ENCODE measurements at places on chromosomes 6 and 20.

GRCh38 chr6:44039839-44040350, 87.4 kb downstream of the MRPL14 start:
- DNase-seq = no peak

GRCh38 chr6:142848156-142848555, 96.8 kb downstream of the HIVEP2 start:
- DNase-seq = no peak

DNA sequence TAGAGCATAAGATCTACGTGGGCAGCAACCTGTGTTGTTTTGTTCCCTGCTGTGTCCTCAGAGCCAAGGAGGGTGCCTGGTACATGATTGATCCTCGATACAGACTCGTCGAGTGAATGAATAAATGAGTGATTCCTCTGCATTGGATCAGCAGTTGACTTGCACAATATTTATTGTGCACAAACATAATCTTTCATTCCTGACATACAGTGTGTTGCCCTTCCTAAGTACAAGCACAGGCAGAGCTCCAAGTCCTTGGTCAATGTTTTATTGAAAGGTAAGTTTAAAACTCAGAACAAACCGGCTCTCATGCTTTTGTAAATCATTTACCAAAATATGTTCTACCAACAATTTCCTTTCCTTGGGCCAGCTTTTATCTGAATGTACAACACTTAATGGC, 57.4 kb downstream of the STMND1 start:
- no peak for DNase-seq

DNA sequence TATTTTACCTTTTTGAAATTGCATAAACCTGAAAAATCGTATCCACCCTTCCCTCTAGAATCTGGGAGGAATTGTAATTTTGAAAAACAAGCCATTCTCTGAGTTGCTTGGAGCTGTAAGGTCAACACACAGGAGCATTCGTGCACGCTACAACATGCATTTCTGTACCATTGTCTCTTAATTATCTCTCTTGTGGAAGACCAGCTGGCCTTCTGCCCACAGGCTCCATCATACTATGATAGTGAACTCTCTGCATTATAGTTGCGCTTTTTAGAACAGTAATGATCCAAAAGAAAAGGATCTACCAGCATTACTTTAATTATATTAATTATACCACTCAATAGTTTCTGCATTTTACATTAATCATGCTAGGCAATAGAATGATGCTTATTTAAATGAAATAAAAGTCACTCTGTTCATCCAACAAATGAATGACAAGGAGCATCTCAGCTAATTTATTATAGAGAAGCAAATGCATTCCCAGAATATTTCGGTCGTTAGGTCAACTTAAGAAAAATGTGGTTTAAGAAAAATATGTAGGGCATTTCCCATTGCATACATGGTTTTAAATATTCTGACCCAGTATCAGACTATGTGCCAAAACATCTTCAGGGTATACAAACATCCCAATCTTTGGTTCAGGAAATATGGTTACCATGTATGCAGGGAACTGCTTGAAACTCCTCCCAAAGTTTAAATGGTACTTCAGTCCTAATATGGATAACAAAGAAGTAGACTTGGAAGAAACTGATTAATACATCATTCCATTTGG, 263.5 kb downstream of the TFAP2A start:
- DNase-seq = no peak

DNA sequence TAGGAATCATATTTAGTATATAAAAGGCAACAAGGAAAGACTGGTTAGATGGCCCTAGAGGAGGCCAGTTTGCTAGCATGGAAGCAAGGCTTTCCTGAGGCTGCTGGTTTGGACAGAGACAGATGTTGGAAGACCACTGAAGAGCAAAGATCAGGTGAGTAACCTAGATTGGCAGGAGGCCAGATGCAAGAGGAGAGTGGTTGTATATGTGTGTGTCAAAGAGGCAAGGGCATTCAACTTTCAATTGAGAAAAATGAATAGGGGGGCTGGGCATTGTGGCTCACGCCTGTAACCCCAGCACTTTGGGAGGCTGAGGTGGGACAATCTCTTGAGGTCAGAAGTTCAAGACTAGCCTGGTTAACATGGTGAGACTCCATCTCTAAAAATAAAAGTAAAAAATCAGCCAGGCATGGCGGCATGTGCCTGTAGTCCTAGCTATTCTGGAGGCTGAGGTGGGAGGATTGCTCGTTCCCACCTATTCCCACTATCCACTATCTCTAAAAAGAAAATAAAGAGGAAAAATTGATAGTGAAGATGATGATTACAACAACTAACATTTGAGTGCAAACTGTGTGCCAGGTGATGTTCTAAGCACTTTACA, 79.8 kb downstream of the PRDM1 start:
- DNase-seq = no peak

- peak; percentile 71 for DNase-seq
These were observed 96.7 kb upstream of the BACH2 start for GRCh38 chr6:90393232-90393884.

DNA sequence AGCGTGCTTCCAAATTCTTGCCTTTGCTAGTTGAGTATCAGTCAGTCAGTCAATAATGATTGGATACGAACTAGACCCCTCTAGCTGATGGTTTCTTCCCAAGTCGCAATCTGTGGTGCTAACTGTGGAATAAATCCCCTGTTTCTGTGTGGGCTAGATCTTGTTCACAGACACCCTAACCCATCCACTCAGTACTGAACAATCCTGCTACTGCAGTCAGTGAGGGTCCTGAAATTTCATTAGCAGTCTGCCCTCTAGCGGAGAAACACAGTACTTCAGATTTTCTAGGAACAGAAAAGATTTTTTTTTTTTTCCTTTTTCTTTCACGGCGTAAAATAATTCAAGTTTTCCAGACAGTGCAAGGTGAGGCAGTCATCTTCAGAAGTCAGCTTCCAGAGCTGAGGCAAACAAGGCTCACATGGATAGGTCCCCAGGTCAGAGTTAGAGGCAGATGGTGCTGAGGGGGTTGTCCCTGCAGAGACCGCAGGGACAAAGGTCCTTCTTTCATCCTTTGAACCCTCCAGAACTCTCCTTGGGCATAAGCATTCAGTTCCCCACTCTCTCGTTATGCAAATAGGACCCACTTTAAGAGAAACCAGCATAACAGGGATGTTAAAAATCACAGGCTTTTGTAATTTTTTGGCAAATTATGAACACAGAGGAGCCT, 119.6 kb downstream of the SCML4 start:
- no peak for DNase-seq

DNA sequence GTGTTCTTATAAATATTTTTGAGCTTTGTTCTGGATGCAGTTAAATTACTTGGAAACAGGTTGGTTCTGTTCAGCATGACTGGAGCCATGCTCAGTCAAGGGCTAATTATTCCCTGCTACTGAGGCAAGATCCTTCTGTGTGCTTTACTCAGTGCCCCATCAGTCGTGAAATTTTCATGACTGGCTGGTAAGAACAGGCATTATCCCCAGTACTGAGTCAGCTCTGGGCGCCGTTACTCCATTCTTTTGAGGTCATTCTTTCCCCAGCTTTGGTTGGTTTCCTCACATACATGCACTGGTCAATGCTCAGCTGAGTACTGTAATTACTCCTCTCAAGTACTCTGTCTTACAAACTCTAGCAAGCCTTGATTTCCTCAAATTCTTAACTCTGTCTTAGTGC, 71.3 kb downstream of the CDKAL1 start:
- no peak for DNase-seq

- DNase-seq = no peak
These were observed 2.1 kb downstream of the SLC17A4 start for GRCh38 chr6:25756382-25757363.

DNA sequence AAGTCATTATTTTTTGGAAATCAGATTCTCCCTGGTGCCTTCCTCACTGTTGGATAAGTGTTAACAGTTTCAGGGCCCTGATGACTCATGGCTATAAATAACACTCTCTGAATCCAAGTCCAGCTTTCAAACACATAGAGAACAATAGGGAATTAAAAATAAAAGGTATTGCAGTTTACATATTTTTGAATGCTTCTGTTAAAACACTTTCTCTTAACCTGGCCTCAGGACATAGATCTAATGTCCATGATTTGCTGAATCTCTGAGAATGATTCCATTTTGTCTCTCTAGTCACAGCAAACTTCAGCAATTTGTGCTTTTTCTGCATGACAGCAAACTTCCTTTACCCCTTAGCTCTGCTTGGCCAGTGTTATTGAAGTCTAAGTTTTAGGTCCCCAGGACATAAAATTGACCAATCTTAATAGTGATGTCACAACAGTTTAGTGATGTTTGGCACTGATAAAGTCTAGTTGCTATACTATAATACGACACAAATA, 1192.4 kb upstream of the CITED2 start:
- no peak for DNase-seq

- no peak for DNase-seq
These were observed 81.3 kb downstream of the SAMD5 start for GRCh38 chr6:147589739-147590250.

- no peak for DNase-seq
These were observed 9.2 kb upstream of the C6orf141 start for GRCh38 chr6:49541210-49541724.

- no peak for DNase-seq
These were observed 41.9 kb downstream of the HBS1L start for GRCh38 chr6:135012764-135013163.

- no peak for DNase-seq
These were observed 40.3 kb upstream of the PRND start for GRCh38 chr20:4681401-4681800.

DNA sequence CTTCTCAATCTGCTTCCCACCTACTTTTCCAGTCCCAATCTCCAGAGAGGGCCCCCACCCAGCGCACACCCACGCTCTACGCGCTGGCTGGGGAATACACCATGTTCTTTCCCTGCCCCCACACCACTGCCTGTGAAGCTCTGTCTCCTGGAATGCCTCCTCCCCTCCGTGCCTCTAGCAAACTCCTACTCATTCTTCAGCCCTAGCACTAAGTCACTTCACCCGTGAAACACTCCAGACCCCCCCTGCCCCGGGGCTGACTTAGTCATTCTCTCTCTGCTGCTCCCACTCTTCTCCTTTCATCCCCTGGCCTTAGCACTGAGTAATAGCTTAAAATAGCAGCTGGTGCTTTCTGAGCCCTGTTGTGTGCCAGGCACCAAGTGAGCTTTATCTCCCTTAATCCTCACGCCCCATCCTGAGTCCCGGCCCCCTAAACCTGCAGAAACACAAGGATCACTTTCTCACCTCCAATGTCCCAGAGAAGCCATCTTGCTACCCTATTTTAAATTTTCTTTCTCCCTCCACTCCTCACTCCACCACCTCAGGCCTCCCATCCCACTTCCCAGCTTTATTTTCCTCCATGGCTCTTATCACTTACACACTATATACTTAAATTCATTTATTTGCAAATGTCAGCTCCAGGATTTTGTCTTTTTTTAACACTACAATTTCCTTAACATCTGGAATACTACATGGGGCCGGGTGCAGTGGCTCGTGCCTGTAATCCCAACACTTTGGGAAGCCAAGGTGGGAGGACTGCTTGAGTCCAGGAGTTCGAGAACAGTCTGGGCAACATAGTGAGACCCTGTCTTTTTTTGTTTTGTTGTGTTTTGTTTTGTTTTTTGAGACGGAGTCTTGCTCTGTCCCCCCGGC, 6.3 kb upstream of the PARD6B start:
- DNase-seq = peak; percentile 81

DNA sequence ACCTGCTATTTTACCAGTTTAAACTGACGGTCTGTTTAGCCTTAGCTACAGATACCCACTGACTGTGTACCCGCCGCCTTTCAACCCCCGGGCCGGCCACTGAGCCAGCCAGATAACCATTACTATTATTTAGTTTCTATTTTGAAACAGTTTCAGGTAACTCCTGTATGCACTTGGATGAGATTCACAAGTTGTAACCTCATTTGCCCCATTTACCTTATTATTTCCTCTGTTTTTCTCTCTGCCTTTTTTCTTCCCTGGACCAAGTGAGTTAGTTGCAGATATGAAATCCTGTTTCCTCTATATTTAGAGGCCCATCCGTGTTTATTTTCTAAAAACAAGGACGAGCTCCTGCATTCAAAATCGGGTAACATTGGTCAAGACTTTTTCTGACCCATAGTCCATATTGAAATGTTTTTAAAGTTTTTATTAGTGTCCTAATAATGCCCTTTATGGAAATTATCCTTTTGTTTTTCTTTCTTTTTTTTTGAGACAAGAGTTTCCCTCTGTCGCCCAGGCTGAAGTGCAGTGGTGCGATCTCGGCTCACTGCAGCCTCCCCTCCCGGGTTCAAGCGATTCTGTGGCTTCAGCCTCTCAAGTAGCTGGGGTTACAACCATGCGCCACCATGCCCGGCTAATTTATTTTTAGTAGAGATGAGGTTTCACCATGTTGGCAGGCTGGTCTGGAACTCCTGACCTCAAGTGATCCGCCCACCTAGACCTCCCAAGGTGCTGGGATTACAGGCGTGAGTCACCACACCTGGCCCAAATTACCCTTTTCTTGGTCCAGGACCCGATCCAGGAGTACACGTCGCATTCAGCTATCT, 767 bp downstream of the AP5S1 start:
- no peak for DNase-seq

GRCh38 chr6:170147832-170148708, 142.8 kb downstream of the DLL1 start:
- peak; percentile 25 for DNase-seq

- no peak for DNase-seq
These were observed 10.2 kb upstream of the AIG1 start for GRCh38 chr6:143050509-143050908.

DNA sequence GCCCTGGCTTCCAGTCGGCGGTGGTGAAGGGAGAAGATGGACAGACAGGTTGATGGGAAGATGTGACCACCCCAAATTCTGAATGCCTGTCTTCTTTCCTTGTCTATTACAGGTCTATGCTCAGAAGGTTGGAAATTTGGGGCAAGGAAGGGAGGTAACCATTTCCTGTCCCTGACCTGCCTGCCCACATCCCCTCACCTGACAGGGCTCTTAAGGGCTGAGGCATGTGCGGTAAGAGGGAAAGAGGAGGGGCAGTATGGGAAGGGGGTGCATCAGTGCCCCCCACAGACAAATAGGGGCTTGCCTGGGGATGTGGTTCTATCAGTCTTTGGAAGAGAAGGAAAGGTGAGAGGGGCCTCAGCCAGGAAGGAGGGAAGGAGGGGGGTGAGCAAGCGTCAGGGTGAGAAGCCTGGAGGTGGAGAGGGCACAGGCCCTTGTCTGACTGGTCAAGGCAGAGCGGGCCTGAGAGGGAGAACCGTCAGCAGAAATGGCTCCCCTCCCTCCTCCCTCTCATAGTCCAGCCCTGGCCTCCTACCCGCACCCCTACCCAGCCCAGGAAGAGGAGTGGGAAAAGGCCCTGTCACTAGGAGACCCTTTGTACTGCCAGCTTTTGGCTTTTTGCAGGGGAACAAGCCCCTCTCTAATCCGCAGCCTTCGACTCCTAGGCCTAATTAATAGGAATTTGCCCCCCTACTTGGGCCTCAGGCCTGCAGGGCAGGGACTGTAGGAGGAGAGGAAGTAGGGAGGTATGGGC, 104.4 kb upstream of the FOXP4 start:
- no peak for DNase-seq

GRCh38 chr20:54475334-54476168, at the start of gene DOK5:
Gene DOK5 (plus strand): TSS chr20:54475593. CDS start chr20:54475947, 354 bp downstream.
- DNase-seq = no peak

DNA sequence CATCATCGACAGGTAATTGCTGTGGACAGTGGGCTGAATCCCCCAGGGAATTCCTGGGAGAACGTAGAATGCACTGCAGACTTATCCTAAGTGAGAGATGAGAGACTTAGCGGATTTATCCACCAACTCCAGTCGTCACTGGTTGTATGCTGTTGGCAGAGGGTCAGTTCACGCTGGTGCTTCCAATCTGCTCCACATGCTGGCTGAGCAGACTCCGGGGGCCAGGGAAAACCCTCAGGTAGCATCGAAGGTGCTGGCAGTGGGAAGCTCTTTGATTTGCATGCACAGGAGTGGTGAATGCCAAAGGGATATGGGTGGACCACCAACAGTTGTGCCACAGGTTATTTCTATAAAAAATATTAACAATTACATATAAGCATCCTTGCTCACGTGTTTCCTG, 20.2 kb downstream of the TTLL9 start:
- DNase-seq = no peak

Data from T-helper 2 cell treated with Interferon-gamma antibody and Interleukin-4, amounts not matched to agents 5 μg/mL and 100 μg/mL, for 36 hours (primary cell).